ENCODE measurements at places on chromosomes 5 and 9. TPM values are rescaled to one million over a fixed set of nuclear protein-coding genes. Genes with fewer than 3 reads are reported as not detected.

DNA sequence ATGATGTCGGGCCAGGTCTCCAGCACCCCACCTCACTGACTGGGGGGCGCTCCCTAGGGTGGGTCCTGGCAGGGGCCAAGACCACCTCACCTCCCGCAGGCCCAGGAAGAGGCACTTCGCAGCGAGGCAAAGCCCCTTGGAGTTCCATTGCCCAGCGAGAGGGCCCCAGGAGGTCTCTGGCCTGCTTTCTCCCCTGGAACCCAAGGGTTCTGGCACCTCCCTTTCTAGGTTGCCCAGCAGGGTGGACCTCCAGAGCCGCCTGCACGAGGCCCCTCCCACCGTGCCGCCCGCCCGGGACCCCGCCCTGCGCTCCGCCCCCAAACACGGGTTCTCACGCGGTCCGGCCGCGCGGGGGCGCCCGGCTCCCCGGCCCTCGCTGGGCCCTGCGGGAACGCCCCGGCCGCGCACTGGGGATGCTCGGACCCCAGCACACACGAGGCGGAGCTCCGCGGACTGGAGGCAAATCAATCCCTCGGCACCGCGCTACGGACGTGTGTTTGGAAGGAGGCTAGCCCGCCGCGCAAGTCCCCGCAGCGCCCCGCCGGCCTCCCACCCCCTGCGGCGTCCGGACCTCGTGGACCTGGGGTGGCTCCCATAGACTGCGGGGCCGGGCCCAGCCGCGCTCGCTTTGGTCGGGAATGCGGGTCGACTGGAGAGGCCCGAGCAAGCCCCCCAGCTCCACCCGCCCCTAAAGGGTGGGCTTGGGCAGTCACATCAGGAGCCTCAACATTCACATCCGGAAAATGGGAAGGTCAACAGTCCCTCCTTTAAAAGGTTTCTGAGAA is 99.5 kb upstream of the LMX1B start:
- peak; percentile 68 for DNase-seq
- peak overlapping the region; percentile 22 for H3K4me3 ChIP-seq
- H3K27me3 ChIP-seq = peaks cover 46% of the 10 kb centered on the region
- peaks cover 14% of the 10 kb centered on the region for H3K4me1 ChIP-seq

DNA sequence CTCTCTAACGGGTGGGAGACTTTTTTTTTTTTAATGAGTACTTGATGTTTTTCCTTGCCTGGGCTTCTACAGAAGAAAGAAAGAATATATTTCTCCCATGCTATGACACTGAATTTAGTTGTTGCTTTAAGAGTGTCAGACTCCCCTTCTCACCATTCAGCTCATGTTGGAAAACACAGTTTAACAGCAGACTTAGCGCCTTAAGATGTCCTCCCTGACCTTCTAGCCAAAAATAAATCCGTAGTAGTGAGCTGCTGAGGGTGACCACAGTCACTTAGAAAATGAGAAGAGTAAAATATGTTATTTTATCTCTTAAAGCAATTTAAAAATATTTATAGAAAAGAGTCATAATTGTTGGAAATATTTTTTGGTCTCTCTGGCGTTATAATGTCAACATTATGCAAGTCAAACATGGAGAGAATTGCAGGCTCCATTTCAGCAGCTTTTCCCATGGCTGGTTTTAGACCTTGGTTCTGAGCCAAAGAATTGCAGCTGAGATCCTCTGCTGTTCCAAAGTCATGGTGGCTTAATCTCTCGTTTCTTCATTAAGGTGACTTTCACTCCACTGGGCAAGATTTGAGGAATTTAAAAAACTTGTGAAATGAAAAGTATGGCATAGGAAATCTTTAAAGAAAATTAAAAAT is 143.5 kb downstream of the GHR start:
- H3K27ac ChIP-seq = no peak overlapping the region
- DNase-seq = no peak
- no peaks in the 10 kb centered on the region for H3K36me3 ChIP-seq
- H3K4me3 ChIP-seq = no peak overlapping the region
- no peaks in the 10 kb centered on the region for H3K4me1 ChIP-seq
- peaks cover 29% of the 10 kb centered on the region for H3K27me3 ChIP-seq

DNA sequence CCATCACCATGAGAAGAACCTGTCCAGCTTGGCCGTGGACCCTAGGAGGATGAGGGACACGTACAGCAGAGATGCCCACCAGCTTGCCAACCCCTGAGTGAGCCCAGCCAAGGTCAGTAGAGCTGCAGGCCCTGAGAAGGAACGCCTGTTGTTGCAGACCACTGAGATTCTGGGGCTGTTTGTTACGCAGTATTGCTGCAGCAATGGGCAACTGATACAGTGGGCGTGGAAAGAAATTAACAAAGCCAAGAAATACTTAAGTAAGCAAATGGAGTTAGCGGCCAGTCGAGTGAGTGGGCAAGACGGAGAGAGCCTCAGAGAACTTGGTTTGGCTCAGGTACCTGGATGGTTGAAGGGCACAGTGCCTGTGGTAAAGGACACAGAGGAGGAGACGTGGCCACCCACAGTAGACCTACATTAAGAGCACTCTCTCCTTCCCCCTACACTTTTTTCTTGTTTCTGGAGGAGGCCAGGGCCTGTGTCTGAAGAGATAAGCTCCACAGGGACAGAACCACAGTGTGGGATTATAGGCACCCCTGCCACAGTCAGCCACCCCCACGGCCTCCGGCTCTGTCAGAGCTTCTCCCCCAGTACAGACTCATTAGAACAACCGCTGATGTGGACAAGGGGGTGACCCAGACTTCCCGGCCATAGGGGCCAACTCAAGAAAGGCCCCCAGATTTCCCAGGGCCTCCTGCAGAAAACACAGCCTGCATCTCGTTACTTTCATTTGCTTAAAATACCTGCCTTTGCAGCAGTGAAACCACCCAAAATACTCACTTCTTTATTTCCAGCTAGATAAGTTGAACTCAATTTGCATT is 40.1 kb upstream of the GRHPR start:
- H3K4me3 ChIP-seq = peak overlapping the region; percentile 87
- H3K36me3 ChIP-seq = peaks cover 5% of the 10 kb centered on the region
- H3K27ac ChIP-seq = peak overlapping the region; percentile 96

DNA sequence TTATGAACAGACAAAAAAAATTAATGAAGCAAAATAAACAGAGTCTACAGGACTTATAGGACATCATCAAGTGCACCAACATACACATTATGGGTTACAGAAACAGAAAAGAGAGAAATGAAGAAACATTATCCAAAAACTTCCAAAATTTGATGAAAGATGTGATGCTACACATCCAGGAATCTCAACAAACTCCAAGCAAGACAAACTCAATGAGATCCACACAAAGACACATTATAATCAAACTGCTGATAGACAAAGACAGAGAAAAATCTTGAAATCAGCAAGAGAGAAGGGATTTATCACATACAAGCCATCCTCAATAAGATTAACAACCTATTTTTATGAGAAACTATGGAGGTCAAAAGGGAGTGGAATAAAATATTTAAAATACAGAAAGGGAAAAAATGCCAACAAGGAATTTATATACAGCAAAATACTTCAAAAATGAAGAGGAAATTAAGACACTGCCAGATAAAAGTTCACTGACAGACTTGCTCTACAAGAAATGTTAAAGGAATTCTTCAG is 101.0 kb downstream of the NR2F1-AS1 start:
- H3K36me3 ChIP-seq = peaks cover 9% of the 10 kb centered on the region
- no peaks in the 10 kb centered on the region for H3K27me3 ChIP-seq
- no peak for DNase-seq
- H3K4me1 ChIP-seq = no peaks in the 10 kb centered on the region
- no peak overlapping the region for H3K4me3 ChIP-seq

DNA sequence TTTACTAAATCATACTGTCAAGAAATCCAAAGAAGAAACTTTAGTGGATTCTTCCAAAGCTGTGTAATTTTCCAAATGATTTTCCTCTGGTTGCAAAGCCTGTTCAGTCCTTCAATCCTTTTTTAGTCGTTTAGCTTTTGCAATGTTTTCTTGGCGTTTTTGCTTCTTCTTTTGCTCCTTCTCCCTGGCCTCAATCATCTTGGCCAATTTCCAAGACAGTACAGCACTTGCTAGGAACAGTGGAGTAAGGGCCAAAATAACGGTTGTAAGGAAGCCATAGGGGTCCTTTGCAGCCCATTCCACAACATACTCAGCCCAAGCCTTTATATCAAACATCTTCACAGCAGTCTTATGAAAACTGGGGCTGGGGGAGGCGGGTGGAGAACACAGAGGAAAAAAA is 2.4 kb downstream of the SMIM15 start:
- peaks cover 19% of the 10 kb centered on the region for H3K36me3 ChIP-seq
- H3K27me3 ChIP-seq = no peaks in the 10 kb centered on the region
- H3K27ac ChIP-seq = no peak overlapping the region
- peaks cover 20% of the 10 kb centered on the region for H3K4me1 ChIP-seq
- no peak overlapping the region for H3K4me3 ChIP-seq
- no peak for DNase-seq

DNA sequence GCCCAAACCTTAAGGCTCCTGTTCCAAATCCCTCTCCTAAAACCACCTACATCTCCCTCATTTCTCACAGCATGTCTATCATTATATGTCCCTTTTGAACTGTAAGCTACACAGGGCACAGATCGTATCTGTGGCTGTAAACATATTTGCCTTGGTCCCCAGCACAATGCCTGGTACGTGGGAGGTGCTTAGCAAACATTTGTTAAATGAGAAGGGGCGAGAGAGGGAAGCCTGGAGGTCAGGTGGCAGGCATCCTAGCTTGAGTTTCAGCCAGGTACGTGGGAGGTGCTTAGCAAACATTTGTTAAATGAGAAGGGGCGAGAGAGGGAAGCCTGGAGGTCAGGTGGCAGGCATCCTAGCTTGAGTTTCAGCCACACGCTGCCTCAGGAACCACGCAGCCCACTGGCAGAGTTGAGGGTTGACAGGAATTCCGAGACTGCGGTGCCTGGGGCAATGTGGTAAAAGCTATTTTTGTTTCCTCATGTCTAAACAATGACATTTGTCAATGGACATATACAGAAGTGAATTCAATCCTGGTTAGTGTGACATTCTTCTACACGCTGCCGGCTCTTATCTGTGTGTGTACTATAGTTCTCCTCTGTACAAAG is 113.6 kb downstream of the EFNA5 start:
- no peak for DNase-seq
- no peaks in the 10 kb centered on the region for H3K4me1 ChIP-seq
- H3K27ac ChIP-seq = no peak overlapping the region

GRCh38 chr9:136119883-136120393 is 1.3 kb upstream of the TMEM250 start:
- DNase-seq = no peak
- peaks cover 5% of the 10 kb centered on the region for H3K27me3 ChIP-seq
- H3K4me1 ChIP-seq = peaks cover 7% of the 10 kb centered on the region
- peak overlapping the region; percentile 95 for H3K27ac ChIP-seq

GRCh38 chr9:34690983-34691935 is at the start of gene CCL19:
TSS of gene CCL19 (minus strand) at chr9:34691276. CDS start at chr9:34691139, 137 bp downstream.
- peaks cover 17% of the 10 kb centered on the region for H3K27me3 ChIP-seq

Gene STK10
- polyA plus RNA-seq = 34.6 TPM

Gene CER1
- not detected for polyA plus RNA-seq

Gene BDP1
- 11.2 TPM for polyA plus RNA-seq

Gene ARSI
- polyA plus RNA-seq = not detected

Gene GPR150
- polyA plus RNA-seq = 0.54 TPM

Gene FAM151B
- not detected for polyA plus RNA-seq

Gene MZB1
- 49.7 TPM for polyA plus RNA-seq

Gene PRR16
- polyA plus RNA-seq = not detected

All from naive B cell (primary cell).